ENCODE measurements at places on chromosomes 2 and 18.

DNA sequence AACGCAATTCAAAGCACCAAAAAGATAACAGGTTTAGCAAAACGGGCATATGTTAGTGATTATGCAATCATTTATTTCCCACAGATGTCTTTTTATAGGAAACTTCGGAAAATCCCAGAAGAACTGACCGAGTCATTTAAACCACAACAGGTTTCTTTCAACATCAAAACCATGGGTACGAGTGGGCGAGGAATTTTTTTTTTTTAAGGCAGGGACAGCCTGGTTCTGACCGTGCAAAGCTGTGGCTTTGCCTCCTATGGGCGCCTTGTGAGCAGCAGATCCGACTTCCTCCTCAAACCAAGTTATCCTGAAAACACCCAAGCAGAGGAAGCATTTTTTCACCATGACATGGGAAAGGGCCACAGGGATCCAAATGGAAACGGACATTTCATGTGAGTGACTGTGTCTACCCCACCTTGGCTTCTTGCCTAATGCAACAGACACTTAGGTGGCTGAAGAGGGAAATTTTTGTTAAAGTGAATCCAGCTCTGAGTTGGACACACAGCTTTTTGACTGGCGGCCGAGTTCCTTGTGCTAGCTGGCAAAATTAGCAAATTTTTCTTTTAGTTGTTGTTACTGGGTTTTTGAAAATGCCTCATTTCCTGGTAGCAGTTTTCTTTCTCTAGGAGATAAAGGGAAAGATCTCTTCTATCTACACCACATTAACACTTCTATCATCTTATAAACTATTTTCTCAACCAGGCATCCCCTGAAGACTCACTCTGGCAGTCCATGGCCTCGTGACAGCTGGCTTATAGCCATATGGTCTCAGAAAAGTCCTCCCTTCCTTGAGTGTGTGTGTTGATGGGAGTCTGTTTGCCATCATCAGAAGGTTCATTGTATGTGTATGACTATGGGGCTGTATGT is 487.4 kb upstream of the ZEB2 start:
- no peak for DNase-seq

DNA sequence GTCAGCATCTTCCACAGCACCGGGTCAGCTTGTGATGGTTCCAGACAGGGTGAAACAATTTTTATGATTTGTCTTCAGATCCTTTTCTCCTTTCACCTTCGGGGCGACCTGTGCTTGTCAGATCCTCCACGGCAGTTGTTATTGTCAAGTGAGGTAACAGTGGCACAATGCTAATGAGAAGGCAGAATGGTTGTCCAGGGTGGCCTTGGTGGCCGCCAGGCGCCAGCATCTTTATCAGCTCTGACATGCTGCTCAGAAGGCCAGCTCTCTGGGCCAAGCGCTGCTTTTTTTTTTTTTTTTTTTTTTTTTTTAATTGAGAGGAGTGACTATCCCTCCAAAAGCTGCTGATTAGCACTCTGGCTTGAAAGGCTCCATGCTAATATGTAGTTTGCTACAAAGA is 52.3 kb upstream of the MGAT5 start:
- DNase-seq: no peak

GRCh38 chr2:174967691-174968260 is 37.4 kb downstream of the CHN1 start:
- no peak for DNase-seq

- peak; percentile 61 for DNase-seq
Measured at GRCh38 chr2:202317080-202317857, 51.7 kb downstream of the NOP58 start.

- no peak for DNase-seq
Measured at GRCh38 chr2:240877460-240878340, 9.1 kb downstream of the AGXT start.

DNA sequence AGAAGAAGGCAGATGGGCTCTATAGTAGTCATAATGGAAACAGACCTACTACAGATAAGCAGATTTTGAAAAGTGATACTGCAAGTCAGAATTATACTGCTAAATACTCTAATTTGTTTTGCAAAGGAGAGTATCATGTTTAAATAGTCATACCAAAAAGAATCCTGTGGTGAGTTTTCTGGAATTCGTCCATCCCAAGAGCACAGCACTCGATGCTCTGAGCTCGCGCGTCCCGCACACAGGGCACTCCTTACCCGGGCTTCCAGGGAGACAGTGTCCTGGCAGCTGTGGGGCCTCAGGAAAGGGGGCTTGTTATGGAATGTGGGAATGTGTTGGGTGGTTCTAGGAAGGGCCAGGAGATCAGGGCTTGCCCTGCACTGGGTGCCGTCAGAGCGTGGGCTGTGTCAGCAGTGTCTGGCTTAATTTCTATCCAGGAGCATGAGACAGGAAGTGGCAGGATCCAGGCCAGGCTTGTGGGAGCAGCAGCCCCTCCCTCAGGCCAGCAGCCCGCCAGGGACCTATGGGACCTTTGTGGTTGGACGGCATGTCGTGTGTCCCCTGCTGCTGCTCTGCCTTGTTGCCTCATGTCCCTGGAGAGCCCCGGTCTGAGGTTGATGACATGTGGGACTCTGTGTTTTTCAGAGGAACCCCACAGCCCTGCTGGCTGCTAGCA is 193.2 kb upstream of the TPO start:
- no peak for DNase-seq

DNA sequence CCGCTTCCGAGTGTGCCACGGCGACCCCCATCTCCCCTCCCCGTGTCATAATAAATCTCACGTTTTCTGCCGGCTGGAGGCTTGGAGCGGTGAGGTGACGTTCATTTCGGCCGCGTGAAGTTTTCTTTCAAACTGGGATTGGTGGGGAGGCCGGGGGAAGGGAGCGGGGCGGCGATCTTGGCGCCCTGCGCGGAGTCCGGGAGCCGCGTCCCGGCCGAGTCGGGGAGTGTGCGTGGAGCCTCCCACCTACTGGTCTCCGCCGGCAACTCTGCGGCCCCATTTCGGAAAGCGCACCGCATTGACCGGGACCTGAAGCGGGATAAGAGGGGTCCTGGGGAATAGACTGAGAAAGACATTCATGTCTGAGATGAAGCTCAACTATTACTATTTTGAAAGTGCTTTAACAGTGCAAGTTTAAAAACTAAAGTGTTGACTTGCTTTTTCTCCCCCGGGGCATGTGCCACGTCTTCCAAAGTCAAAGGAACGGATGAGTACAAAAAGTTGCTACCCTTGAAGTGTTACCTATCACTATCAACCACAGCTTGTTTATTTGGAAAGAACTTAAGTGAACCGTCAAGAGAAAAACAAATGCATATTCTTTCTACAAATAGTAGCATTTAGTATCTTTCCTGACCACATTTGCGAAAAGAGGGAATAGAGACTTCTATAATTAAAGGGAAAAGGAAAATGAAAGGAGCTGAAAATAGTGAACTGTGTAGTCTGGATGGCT is 818 bp upstream of the IKZF2 start:
- peak; percentile 71 for DNase-seq

- no peak for DNase-seq
Measured at GRCh38 chr2:152363936-152364335, 29.0 kb downstream of the FMNL2 start.

- no peak for DNase-seq
Measured at GRCh38 chr2:6909431-6910385, 7.5 kb upstream of the RNF144A start.

DNA sequence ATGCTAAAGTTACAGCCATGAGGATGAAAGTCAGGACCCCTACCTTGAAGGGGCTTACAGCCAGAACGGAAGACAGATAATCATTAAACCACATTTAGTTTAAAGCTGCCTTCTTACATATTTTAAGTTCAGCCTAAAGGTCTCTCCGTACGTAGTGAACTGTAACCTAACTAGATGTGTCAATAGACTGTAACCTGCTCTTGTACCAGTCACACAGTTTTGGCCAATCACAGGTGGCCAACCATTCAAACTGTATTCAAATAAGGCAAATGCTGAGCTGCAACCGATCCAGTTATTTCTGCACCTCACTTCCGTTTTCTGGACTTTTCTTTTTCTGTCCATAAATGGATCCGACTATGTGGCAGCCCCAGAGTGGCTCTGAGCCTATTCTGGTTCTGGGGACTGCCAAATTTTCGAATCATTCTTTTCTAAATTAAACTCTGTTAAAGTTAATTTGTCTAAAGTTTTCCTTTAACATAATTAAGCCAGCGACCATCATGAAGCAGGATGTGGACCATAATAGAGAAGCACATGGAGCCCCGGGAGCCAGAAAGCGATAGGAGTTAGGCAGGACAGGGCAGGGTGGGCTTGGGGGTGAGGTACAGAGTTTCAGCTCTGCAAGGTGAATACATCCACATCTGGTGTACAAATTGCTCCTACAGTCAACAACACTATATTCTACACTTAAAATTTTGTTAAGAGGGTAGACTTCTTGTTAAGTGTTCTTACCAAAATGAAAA is 48.4 kb upstream of the YPEL5 start:
- DNase-seq: no peak

DNA sequence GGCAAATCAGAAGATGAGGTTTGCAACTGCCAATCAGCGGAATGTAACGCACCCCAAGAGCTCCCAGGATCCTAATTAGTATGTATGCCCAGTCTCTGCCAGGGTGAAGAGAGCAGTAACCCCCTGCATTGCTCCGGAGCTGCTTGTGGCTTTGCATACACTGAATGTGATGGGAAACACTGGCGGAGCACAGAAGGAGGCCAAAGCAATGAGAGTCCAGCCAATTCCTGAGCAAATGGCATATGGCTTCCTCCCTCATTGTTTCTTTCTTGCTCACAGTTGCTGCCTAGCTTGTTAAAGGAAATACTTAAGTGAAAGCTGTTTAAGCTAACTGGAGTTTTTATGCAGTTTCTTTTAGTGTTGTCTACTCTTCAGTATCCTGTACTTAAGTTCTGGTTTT is 343.5 kb upstream of the NT5C1B start:
- DNase-seq: no peak

- DNase-seq: peak; percentile 39
Measured at GRCh38 chr2:3024401-3024935, 353.1 kb downstream of the EIPR1 start.

GRCh38 chr2:172210599-172210998 is 107.9 kb upstream of the DLX2 start:
- DNase-seq: no peak

DNA sequence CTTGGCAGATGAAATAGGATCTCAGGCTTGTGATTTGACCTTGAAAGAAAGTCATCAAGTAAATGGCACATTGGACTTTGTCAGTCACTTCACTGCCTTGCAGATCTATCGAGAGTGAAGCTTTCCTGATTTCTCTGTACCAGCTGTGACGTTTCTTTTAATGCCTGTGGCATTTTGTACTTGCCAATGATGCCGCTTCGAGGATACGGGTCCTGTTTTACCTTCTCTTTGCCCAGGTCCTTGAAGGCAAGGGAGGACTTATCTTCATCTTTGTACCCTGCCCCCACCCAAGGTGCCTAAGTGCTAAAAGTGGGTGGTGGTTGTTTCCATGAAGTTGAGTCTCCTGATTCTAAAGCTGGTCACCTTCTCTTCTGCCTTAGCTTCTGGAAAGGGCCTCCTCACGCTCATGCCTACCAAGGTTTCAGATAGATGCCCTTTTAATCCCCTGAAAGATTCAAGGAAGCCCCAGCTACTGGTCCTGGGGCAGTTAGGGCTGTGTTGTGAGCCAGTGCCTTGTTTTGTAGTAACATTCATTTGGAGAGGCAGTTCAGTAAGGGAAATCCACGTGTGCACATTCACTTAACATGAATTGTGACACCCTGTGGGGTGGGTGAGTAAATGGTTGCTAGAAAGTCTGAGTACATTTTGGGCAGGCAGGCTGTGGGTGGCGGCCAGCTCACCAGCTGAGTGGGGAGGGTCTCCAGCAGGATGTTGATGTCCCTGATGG is 6.1 kb downstream of the LBH start:
- DNase-seq: no peak

- no peak for DNase-seq
Measured at GRCh38 chr2:176834226-176834625, 378.4 kb upstream of the HNRNPA3 start.

DNA sequence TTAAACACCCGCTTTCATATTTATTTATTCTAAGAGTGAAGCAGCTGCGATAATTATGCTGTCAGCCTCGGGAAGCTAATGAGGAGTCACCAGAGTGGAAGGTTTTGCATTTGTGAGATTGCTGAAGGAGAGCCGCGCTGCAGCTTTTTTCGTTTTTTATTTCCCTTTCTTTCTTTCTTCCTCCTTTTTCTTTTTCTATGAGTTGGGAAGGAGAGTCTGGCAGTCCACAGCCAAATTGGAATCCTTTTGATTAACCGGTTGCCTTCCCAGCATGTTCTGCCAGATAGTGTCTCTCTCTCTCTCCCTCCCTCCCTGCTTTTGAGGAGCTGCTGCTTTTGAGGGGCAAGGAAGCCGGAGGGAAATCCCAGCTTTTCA is 82.1 kb downstream of the CDK15 start:
- no peak for DNase-seq

- no peak for DNase-seq
Measured at GRCh38 chr2:58951722-58952121, 710.6 kb upstream of the FANCL start.

- DNase-seq: no peak
Measured at GRCh38 chr2:1640301-1641135, 103.8 kb downstream of the PXDN start.

DNA sequence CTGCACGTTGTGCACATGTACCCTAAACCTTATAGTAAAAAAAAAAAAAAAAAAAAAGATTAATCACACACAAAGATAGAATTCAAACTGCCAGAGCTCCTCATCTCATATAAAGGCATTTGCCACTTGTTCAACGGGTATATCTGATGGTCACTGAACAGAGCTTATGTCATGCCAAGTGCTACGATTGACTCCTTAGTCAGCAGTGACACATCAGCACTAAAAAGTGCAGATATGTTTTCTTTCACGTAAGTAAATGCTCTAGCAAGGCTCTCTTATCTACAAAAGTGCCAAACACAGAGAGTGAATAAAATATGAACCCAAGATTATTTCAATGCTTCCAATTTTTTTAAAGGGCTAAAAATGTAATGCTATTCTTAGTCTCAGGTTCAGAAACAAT is 1.1 kb downstream of the LMAN1 start:
- DNase-seq: no peak

DNA sequence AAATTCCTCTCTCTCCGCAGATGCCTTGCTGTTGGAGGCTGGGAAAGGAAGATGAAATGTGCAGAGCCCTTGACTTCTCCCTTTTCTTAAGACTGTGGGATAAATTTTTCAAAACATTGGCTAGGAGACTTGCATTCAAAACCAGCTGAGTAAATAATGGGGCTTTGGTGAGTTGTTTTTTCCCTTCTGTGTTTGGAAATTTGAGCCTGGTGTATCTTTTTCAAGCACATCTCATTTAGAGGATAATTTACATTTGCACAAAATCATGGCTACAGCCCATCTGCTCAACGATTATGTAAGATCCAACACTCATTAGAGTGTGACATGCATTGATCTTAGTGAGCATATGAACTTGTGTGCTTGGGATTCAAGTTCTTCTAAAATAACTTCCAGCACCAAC is 112.1 kb upstream of the ATP8B1 start:
- DNase-seq: no peak

DNA sequence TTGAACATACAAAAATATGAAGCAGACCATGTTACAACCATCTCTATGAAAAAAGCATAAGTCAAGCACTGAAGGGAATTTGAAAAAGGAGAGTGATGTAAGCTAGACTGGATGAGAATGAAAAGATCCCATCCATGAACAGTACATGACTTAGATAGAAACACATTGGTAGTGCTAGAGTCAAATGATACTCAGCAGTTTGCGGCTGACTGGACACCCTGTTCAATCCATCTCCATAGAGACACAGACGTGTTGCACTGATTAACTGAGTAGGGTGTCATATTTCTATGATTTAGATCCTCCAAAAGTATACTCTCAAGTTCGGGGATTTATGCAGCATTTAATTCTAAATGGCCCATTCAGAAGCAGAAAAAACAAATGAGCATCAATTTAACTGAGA is 674.3 kb upstream of the NRXN1 start:
- DNase-seq: no peak

Data from mesendoderm (in vitro differentiated cells).